Heart right ventricle (tissue), 16 donors: ENCODE measurements at places on chromosomes 3 and 15.

DNA sequence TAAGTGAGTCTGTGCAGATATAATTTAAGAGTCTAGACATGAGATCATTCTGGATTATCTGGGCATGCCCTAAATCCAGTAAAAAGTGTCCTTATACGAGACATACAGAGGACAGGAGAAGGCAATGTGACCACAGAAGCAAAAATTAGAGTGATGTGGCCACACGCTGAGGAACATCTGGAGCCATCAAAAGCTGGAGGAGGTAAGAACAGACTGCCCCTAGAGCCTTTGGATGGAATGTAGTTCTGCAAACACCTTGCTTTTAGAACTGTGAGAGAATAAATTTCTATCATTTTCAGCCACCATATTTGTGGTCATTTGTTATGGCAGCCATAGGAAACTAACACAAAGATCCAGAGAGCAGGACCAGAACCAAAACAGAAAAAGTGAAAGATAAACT, 41.0 kb downstream of the CD200 start:
- H3K4me1 ChIP-seq: peaks cover 46% of the 10 kb centered on the region
- DNase-seq: no peak
- H3K27ac ChIP-seq: peak overlapping the region; percentile 87
- H3K36me3 ChIP-seq: no peaks in the 10 kb centered on the region
- no peaks in the 10 kb centered on the region for H3K27me3 ChIP-seq

DNA sequence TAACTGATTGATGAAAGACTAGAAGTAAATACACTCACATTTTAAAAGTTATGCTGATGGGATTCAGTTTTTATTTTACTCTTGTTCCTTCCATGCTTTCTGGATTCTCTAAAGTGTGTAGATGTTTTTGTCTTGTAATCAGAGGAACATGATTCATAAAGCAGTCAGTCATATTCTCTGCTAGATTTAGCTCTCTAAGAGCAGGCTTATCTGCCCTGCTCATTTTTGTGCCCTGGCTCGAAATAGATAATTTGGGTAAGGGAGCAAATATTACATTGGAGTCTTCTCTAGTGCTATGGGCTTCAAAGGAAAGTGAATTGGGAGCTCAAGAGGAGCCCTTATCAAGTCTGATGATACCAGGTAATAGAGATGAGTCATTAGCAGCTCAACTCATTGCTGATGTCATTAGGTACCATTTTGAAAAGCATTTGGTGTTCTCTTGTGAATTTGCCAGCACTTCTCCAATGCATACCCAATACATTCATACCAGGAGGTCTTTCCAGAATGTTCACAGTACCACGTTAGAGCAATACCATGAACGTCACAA, 27.7 kb downstream of the SACM1L start:
- no peaks in the 10 kb centered on the region for H3K27me3 ChIP-seq
- H3K4me1 ChIP-seq: peaks cover 3% of the 10 kb centered on the region
- peak overlapping the region; percentile 57 for H3K27ac ChIP-seq
- H3K36me3 ChIP-seq: no peaks in the 10 kb centered on the region
- DNase-seq: no peak

- no peaks in the 10 kb centered on the region for H3K36me3 ChIP-seq
- no peak overlapping the region for H3K4me3 ChIP-seq
- no peak overlapping the region for H3K27ac ChIP-seq
Observed at GRCh38 chr3:110126065-110126464, 788.7 kb upstream of the DPPA4 start.

GRCh38 chr3:136856665-136857064, 5.3 kb upstream of the NCK1 start:
- H3K36me3 ChIP-seq: peaks cover 16% of the 10 kb centered on the region
- no peak for DNase-seq
- H3K27ac ChIP-seq: no peak overlapping the region

DNA sequence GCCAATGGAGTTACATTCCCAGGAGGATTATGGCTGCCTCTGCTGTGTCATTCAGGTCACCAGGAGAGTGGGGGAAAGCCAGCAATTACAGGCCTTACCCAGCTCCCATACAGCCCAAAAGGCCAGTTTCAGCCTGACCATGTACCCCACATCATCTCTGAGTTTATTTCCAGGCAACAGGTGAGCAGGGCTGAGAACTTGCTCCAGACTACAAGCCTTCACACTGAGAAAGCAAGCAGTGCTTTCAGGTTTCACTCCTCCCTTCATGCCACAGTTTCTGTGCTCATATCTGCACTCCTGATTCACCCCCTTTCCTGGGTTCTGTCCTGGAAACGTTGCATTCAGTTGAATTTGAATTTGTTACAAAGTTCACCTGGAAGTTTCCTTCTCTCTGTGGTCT, 68.1 kb upstream of the ABI3BP start:
- H3K27ac ChIP-seq: no peak overlapping the region
- no peaks in the 10 kb centered on the region for H3K27me3 ChIP-seq
- no peak overlapping the region for H3K4me3 ChIP-seq
- peaks cover 3% of the 10 kb centered on the region for H3K4me1 ChIP-seq

- no peaks in the 10 kb centered on the region for H3K27me3 ChIP-seq
- no peak for DNase-seq
- no peaks in the 10 kb centered on the region for H3K36me3 ChIP-seq
Observed at GRCh38 chr3:108513961-108514360, 3.6 kb upstream of the MYH15 start.

DNA sequence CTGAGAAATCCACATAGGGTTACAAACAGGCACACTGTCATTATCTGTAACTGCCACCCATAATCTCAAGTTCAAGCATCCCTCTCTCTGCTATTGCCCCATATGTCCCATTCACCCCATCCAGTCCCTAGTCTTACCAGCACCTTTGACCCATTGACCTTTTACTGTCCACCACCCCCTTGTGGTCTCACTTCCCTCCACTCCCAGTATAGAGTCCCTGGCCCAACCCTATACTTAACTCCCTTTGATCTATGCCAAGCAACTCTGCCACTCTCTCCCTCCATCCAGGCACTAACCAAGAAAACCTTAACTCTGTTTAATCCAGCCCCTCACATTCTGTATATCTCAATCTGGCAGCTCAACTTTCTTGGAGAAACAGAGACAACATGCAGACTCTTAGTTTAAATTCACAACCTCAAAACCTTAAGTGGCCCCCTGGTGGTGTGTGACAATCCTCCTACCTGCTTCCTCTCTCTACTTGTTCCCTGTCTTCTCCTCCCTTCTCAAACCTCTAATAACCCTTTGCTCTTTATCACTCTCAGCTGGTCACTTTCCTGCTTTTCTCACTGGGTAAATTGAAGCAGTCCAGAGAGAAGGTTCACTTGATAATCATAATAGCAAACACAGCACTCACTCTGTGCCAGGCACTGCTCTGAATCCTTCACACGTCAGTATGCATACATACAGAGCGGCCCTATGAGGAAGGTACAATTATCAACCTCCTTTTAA, 162.7 kb downstream of the STT3B start:
- H3K27me3 ChIP-seq: no peaks in the 10 kb centered on the region
- H3K4me3 ChIP-seq: no peak overlapping the region
- H3K27ac ChIP-seq: no peak overlapping the region
- peaks cover 3% of the 10 kb centered on the region for H3K36me3 ChIP-seq
- H3K4me1 ChIP-seq: no peaks in the 10 kb centered on the region
